Right renal pelvis (tissue), 4 donors: ENCODE measurements at places on chromosomes 2 and 18. TPM values are rescaled to one million over a fixed set of nuclear protein-coding genes. Genes with fewer than 3 reads are reported as not detected.

MRPL53 gene
- 67.9 TPM for polyA plus RNA-seq

DLX1 gene
- polyA plus RNA-seq = 0.16 TPM

SLC19A3 gene
- 7.4 TPM for polyA plus RNA-seq

SLC16A14 gene
- 8.0 TPM for polyA plus RNA-seq

GRCh38 chr2:67871686-67872412 is 191.0 kb downstream of the C1D start:
- DNase-seq = no peak

DNA sequence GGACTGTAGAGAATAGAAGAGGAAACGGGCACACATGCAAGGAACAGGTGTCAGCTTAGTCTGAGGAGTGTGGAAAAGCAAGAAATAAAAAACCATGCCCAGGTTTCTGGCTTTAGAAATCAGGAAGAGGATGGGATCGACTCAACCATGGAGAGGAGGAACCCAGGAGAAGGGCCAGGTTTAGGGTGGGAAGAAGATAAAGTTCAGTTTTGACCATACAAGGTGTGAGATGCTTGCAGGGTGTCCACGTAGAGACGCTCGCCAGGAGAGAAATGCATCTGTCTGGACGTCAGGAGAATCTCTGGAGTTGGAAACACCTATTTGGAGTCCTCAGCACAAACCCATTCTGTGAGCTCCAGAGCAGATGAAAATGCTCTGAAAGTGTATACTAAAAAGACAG is 275.1 kb downstream of the CYRIA start:
- DNase-seq = no peak

DNA sequence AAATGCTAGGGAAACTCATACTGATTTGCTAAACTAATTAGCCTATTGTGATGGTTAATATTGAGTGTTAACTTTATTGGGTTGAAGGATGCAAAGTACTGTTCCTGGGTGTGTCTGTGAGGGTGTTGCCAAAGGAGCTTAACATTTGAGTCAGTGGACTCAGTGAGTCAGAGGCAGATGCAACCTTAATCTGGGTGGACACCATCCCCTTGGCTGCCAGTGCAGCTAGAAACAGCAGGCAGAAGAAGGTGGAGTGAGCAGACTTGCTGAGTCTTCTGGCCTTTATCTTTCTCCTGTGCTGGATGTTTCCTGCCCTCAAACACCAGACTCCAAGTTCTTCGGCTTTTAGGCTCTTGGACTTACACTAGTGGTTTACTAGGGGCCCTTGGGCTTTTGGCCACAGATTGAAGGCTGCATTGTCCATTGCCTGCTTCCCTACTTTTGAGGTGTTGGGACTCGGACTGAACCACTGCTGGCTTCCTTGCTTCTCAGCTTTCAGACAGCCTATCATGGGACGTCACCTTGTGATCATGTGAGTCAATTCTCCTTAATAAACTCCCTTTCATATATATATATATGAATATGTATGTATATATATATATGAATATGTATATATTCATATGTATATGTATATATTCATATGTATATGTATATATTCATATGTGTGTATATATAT is 69.7 kb downstream of the RPRM start:
- DNase-seq = no peak
